Fibroblast of skin of left biceps (primary cell): ENCODE measurements at places on chromosomes 13 and 19.

DNA sequence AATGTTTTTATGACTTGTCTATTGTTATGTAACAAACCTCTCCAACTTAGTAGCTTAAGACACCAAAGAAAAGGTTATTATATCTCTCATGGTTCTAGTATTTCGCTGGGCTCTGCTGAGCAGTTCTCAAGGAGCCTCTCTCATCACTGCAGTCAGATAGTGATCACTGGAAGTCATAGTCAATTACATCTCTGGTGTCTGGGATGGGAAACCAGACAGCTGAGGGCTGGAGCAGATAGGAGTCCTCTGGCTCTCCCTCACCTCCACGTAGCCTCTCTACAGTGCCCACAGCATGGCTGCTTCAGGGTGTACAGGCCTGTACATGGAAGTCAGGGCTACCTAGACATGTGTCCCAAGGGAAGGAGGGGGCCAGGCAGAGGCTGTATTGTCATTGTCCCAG, 507.5 kb downstream of the MYO16 start:
- no peak for DNase-seq

GRCh38 chr19:6064336-6065073, 45.8 kb downstream of the RFX2 start:
- no peak for DNase-seq

GRCh38 chr13:100211016-100211710, 122.3 kb downstream of the PCCA start:
- no peak for DNase-seq

- no peak for DNase-seq
Measured at GRCh38 chr13:75137911-75138571, 343.9 kb downstream of the TBC1D4 start.

DNA sequence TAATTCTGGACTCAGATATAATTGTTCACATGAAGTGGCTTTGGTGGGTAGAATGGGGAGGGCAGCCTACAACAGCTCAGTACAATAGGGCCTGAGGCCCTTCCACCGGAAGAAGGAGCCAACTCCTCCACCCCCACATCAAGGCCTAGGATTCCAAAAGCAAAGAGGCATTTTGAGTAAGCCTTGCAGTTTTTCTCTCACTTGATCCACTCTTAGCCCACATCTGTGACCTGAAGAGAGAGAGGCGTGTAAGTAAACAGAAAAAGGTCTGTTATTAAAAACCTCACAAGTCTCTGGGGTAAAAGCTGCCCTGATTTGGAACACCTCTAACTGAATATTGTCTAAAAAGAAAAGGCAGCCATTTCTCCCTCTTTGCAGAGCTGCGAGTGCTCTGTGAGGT, 214.1 kb upstream of the KL start:
- DNase-seq, result no peak

- DNase-seq, result no peak
Measured at GRCh38 chr19:15556634-15557181, 48.4 kb downstream of the CYP4F22 start.

- DNase-seq, result no peak
Measured at GRCh38 chr13:105952973-105953290, 582.5 kb downstream of the EFNB2 start.

DNA sequence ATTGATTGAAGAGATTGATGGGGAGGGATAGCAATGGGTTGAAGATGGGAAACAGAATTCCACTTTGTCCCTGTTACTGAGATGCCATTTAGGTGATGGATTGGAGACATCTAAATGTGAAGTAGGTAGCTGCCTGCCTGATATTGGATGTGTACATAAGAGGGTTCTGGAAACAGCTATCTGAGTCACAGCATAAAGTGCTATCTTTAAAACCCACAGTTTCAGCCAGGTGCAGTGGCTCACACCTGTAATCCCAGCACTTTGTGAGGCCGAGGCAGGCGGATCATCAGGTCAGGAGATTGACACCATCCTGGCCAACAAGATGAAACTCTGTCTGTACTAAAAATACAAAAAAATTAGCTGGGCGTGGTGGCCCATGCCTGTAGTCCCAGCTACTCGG, 72.6 kb downstream of the DNAJC3 start:
- DNase-seq, result no peak

- no peak for DNase-seq
Measured at GRCh38 chr13:105778196-105778595, 757.3 kb downstream of the EFNB2 start.

- no peak for DNase-seq
Measured at GRCh38 chr19:46616631-46617322, 8.1 kb downstream of the PTGIR start.

DNA sequence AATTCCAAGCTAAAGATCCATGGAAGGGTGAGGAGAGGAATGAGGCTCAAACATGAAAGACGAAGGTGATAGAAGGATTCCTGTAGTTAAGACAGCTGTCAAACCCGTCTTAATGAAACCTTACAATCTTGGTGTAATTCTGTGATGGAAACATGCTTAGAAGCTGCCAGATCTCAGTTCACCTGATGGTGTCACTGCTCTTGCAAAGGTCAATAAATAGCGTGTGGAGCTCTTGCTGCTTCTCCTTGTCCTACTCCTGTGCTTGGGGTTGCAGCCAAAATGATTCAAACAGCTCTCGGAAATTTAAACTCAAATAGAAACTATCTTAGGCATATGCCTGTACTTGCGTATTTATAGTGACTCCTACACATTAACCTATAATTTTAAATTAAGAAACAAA, 1705.0 kb downstream of the OLFM4 start:
- no peak for DNase-seq

DNA sequence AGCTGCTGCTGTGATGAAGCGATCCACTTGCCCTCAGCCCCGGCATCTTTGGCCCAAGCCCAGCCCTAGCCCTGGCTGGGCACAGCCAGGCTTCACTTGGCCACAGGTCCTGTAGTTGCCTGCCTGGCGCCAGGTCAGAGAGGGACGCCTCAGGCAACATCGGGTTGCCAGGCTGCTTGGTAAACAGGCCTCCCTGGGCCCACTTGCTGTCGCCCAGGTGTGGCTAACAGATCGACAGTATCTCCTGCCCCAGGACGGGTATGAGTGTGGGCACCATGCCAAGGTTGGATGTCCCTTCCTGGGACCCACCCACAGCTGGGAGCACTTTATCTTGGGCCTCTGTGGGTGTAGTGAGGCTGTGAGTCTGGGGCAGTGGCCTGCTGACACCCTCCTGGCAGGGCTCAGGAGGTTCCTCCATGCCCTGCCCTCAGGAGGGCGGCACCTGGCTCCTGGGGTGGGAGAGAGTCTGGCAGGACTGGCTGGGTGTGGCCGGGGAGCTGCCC, 27.8 kb downstream of the CARM1 start:
- no peak for DNase-seq

GRCh38 chr19:13026462-13027370, 31.4 kb downstream of the NFIX start:
- no peak for DNase-seq

GRCh38 chr19:36265856-36266374, 51.0 kb downstream of the ZNF146 start:
- DNase-seq, result no peak

GRCh38 chr19:50720921-50721381, 1.3 kb upstream of the SHANK1 start:
- no peak for DNase-seq

GRCh38 chr13:50460358-50460757, 383.1 kb downstream of the DLEU7 start:
- DNase-seq, result no peak

GRCh38 chr19:17266589-17266974, 661 bp upstream of the BABAM1 start:
- DNase-seq, result no peak

DNA sequence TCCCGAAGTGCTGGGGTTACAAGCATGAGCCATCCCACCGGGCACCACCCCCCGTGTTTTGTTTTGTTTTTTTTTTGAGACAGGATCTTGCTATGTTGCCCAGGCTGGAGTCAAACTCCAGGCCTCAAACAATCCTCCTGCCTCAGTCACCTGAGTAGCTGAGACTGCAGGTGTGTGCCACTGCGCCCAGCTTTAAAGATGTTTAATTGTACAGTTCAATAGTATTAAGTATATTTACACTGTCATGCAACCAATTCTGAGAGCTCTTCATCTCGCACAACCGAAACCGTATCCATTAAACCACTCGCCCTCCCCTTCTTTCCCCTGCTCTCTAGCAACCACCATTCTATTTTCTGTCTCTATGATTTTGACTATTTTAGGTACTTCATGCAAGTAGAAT, 15.6 kb downstream of the NUCB1 start:
- DNase-seq, result no peak

GRCh38 chr19:56946159-56946558, 105.6 kb upstream of the PEG3 start:
- DNase-seq, result no peak

- no peak for DNase-seq
Measured at GRCh38 chr19:43527860-43528622, 1.0 kb upstream of the ETHE1 start.

DNA sequence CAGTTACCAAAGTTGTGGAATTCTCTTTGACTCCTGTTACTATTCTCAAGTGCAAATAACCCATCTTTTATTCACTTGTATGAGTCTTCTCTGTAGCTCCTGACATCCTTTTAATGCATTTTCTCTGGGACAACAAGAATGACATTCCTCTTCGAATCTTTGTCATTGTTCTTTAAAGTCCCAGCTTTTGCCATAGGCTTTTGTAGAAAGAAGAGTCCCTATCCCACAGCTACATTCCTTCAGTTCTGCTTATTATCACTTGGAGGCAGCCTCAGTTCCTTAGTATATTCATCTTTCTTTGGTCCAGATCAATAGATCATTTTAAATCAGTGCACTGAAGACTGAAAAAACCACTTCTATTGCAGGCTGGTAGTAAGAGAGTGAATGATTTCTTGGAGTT, 560.2 kb downstream of the DACH1 start:
- no peak for DNase-seq

- DNase-seq, result no peak
Measured at GRCh38 chr13:67303661-67304333, 73.7 kb upstream of the PCDH9 start.

GRCh38 chr13:98834254-98834960, 81.9 kb upstream of the SLC15A1 start:
- DNase-seq, result no peak

DNA sequence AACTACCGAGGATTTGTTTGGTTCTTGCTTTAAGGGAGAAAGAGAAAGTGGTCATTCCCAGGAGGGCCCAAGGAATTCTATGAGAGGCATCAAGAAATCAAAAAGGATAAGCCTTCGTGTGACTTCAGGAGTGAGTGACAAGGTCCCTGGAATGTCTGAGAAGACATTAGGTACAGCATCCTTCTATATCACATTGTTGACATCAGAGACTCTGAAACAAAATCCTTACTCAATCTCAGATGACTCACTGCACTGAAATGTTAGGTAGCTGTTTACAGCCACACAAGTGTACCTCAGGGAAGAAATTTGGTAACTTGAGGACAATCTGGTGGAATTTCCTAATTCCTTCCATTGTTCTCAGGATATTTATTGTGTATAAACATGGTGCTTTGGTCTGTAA, 7.9 kb upstream of the LGALS14 start:
- no peak for DNase-seq

DNA sequence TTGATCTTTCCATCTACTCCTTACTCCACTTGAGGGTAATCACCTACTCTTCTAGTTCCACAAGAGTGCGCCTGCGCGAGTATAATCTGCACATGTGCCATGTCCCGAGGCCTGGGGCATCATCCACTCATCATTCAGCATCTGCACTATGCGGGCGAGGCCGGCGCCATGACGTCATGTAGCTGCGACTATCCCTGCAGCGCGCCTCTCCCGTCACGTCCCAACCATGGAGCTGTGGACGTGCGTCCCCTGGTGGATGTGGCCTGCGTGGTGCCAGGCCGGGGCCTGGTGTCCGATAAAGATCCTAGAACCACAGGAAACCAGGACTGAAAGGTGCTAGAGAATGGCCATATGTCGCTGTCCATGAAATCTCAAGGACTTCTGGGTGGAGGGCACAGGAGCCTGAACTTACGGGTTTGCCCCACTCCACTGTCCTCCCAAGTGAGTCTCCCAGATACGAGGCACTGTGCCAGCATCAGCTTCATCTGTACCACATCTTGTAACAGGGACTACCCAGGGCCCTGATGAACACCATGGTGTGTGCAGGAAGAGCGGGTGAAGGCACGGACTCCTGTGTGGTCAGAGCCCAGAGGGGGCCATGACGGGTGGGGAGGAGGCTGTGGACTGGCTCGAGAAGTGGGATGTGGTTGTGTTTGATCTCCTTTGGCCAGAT, 2.7 kb upstream of the KLK2 start:
- DNase-seq, result no peak

DNA sequence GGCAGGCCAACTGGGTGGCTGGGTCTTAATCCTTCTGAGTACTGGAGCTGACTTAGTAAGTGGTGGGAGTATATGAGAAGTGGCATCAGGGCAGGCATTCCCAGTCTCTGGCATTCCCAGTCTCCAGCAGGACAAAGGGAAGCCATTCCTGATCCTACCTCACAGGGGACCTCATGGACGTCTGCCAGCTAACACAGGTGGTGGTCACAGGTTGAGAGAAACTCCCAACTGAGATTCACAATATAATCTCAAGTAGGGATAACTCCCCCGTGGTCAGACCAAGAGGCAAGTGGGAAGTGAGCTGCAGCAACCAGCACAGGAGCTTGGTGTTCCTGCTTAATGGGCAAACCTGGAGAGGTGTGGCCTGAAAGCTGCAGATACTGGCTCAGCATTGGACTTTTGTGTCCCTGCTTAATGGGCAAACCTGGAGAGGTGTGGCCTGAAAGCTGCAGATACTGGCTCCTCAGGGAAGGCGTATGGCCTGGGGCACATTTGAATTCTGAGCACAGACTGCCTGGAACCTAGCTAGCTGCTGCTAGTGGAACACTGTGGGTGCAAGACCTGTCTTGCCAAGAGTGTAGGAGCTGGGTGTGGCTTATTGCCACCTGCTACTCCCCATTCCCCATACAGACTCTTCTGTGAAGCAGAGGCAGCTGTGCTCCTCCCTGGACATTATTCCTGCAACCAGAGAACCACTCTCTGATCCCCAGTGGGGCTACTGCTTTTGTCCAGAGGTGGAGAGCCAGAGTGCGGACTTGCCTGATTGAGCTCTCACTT, 25.9 kb upstream of the OR10H2 start:
- no peak for DNase-seq

DNA sequence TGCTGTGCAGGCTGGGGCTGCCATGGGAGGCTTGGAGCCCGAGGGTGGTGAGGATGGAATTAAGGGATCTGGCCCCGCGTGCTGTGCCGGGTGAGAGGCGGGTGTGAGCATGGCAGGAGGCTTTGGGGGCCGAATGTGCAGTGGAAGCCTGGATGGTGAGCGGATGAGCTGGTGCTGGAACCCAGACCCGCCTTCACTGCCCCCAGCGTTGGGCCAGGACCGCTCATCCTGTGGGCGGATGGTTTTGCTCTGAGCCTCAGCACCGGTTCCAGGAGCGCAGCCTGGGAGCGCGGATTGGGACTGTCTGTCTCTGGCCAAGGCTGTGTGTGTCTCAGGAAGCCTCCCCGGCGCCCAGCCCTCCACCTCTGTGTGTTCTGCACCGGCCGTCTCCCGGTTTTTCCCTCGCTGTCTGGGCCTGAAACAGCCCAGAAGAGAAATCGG, 16.7 kb downstream of the KDM4B start:
- DNase-seq, result no peak
